Suprapubic skin (tissue), 4 donors: ENCODE measurements at places on chromosomes 7 and 10.

- peaks cover 24% of the 10 kb centered on the region for H3K27me3 ChIP-seq
- no peaks in the 10 kb centered on the region for H3K36me3 ChIP-seq
- H3K4me3 ChIP-seq = no peak overlapping the region
- H3K4me1 ChIP-seq = no peaks in the 10 kb centered on the region
- H3K27ac ChIP-seq = no peak overlapping the region
These were observed 5.9 kb upstream of the NUDCD3 start for GRCh38 chr7:44496385-44496784.

DNA sequence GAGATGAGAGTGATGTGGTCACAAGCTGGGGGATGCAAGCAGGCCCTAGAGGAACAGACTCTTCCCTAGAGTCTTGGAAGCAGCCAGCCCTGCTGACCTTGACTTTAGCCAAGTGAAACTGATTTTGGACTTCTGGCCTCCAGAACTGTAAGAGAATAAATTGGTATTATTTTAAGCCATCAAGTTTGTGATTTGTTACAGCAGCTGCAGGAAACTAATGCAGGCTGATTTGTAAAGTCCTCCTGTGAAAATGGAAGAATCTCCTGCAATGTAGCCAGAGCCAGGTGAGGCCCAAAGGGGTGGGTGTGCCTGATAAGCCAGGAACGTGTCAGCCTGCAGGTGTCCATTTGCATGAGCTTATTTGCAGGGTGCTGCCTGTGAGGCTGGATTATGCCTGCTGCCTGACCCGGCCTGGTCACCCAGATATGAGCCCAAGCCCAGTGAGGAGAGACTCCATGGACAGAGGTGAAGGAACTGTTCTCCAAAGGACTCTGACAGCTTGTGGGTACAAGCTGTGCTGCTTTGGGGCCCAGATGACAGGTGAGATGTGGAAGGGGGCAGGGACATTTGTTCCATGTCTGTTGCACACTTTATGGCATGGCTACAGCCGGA lies 24.6 kb upstream of the PLEKHA1 start:
- H3K36me3 ChIP-seq = no peaks in the 10 kb centered on the region
- DNase-seq = no peak
- peaks cover 16% of the 10 kb centered on the region for H3K4me1 ChIP-seq
- no peaks in the 10 kb centered on the region for H3K27me3 ChIP-seq

DNA sequence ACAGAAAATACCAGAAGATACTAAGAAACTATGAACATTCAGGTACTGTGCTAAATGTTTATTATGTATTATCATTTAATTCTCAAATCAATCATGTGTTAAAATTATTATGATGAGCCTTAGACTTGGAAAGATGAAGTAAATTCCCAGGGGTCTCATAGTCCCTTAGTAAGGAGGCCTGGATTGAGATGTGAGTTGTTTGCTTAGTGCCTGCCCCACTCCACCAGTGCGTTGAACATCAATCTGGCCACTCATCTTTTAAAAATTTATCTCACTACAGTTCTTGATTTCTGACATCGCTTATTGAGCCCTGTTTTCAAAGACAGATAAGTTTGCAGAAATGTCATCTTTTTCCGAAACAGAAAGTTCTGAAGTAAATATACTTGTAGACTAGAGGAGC lies 618.4 kb upstream of the SEMA3D start:
- no peaks in the 10 kb centered on the region for H3K36me3 ChIP-seq
- no peak for DNase-seq
- H3K4me3 ChIP-seq = no peak overlapping the region
- no peaks in the 10 kb centered on the region for H3K4me1 ChIP-seq
- H3K27me3 ChIP-seq = no peaks in the 10 kb centered on the region
- no peak overlapping the region for H3K27ac ChIP-seq

- no peak overlapping the region for H3K27ac ChIP-seq
- H3K27me3 ChIP-seq = peaks cover 3% of the 10 kb centered on the region
- no peaks in the 10 kb centered on the region for H3K4me1 ChIP-seq
- DNase-seq = no peak
- no peaks in the 10 kb centered on the region for H3K36me3 ChIP-seq
- no peak overlapping the region for H3K4me3 ChIP-seq
These were observed 243.9 kb upstream of the TCERG1L start for GRCh38 chr10:131555406-131555805.

DNA sequence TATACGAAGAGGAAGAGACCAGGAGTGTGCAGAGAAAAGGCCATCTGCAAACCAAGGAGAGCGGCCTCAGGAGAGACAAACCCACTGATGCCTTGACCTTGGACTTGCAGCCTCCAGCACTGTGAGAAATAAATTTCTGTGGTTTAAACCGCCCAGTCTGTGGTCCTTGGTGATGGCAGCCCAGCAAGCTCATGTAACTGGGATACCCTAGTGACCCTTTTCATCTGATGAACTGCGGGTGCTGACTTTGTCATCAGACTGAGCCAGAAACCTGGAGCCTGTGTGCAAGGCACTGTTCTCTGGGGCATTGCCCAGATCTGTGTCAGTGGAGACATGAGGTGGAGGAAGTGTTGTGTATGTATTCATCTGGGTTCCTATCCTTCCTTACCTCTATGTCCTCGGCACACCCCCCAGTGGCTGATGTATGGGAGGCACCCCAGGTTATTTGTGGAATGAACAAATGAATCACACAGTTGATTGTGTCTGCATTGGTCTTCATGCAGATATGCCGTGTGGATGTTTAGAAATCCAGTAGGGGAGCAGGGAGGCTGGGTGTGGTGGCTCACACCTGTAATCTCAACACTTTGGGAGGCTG lies 64.5 kb upstream of the BTBD16 start:
- H3K27me3 ChIP-seq = no peaks in the 10 kb centered on the region
- DNase-seq = no peak
- H3K4me3 ChIP-seq = no peak overlapping the region
- H3K27ac ChIP-seq = no peak overlapping the region
